ENCODE measurements at places on chromosomes 1 and 21.

DNA sequence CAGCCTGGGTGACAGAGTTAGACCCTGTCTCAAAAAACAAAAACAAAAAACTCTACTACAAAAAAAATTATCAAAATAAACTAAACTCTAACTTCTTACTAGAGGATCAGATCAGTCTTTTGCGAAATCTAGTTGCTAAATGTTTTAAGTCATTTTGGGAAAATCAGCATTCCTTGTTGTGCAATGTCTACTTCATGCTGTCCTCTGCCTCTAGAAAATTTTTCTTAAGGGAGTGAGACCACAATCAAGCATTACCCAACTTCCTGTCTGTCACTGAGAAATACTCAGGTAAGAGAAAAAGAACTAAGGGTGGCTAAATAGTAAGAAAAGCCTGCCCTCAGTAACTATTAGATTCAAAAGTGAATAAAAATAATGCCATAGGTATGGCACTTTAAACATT is 67.2 kb upstream of the FOXD3 start:
- DNase-seq, result no peak

DNA sequence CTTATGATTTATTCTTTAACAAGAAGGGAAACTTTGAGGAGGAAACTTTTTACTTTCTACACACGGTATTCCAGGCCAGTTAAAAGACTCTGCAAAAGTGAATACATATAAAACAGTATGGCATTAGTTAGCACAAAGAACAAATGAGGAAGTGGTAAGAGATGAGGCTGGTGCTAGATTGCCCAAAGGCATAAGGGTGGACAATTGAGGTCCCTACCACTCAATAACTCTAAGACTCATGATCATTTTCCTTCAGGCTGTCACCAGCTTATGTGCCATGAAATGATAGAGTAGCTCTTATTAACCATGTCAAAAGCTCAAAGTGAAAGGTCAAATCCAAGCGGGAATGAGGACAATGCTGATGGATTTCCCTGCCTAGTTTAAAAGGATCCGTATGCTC is 124.5 kb downstream of the TBX15 start:
- no peak for DNase-seq

DNA sequence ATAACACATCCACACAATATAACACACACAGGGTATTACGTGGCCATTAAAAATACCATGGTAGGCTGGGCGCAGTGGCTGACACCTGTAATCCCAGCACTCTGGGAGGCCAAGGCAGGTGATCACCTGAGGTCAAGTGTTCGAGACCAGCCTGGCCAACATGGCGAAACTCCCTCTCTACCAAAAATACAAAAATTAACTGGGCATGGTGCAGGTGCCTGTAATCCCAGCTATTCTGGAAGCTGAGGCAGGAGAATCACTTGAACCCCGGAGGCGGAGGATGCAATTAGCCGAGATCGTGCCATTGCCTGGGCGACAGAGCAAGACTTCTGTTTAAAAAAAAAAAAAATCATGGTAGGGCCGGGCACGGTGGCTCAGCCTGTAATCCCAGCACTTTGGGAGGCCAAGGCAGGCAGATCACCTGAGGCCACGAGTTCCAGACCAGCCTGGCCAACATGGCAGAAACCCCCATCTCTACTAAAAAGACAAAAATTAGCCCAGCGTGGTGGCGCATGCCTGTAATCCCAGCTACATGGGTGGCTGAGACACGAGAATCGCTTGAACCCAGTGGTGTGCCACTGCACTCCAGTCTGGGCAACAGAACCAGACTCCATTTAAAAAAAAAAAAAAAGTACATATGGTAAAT is 24.1 kb upstream of the HPDL start:
- no peak for DNase-seq

- DNase-seq, result no peak
Measured at GRCh38 chr1:15341634-15342407, 67.9 kb upstream of the EFHD2 start.

DNA sequence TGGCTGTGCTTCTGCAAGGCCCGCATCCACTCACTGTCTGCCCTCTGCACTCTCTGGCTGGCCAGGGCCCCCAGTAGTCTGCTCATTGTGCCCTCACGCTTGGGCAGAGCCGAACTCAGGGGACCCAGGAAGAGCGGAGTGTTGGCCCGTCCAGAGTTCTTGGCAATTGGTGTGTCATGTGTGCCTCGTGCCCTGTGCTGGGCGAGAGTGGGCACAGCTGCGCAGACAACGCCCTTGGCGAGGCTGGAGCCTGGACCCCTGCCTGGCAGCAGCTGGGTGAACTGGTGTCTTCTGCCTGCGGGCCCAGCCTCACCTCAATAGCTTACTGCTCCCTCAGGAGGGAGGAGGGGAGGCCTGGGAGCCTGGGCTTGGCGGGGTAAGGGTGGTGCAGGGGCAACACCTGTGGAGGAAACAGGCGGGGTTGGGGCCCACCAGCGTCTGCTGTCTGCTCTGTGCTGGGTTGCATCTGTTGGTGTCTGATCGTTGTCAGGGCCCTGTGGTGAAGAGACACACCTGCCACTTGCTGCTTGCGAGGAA is 2.1 kb downstream of the GUK1 start:
- DNase-seq, result no peak

GRCh38 chr1:177274687-177275211 is 104.0 kb downstream of the BRINP2 start:
- no peak for DNase-seq
